ENCODE measurements at places on chromosomes 13 and 19.
A peak's percentile ranks its signal among the peaks of the same experiment; 100 is the strongest.

GRCh38 chr13:45941261-45941660 lies 89.7 kb upstream of the SIAH3 start:
- no peak for DNase-seq

- no peak for DNase-seq
Observed at GRCh38 chr13:105063676-105064075, 1471.8 kb downstream of the EFNB2 start.

DNA sequence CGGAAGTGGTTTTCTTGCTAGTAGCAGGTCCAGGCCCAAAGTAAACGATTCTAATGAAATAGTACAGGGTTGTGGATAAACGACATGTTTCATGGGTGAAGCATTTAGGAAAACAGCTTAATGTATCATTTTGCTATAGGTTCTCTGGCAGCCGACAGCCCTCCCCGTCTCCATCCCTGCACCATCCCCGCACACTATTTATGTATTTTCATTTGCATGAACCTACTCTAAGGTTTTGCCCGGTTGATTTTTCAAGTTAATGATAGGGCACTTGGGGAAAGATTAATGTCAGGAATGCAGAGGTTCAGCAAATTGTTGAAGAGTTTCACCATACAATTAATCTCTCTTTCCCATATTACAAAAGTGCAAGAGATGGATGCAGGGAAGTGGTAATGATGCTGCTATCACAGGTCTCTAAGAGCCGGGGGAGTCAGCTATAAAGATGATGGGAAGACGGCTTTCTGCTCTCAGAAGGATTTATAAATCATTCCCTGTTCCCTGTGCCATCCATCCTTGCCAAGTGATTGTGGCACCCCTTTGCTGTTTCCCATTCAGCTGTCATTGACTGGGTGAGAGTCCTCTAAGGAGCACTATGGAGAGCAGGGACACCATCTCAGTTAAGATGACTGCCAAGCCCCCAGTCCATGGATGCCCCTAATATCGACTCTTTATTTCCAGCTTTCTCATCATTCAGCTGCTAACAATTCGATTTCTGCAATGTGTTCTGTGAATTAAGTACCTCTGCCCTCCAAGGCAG lies 186.3 kb downstream of the IRS2 start:
- no peak for DNase-seq

DNA sequence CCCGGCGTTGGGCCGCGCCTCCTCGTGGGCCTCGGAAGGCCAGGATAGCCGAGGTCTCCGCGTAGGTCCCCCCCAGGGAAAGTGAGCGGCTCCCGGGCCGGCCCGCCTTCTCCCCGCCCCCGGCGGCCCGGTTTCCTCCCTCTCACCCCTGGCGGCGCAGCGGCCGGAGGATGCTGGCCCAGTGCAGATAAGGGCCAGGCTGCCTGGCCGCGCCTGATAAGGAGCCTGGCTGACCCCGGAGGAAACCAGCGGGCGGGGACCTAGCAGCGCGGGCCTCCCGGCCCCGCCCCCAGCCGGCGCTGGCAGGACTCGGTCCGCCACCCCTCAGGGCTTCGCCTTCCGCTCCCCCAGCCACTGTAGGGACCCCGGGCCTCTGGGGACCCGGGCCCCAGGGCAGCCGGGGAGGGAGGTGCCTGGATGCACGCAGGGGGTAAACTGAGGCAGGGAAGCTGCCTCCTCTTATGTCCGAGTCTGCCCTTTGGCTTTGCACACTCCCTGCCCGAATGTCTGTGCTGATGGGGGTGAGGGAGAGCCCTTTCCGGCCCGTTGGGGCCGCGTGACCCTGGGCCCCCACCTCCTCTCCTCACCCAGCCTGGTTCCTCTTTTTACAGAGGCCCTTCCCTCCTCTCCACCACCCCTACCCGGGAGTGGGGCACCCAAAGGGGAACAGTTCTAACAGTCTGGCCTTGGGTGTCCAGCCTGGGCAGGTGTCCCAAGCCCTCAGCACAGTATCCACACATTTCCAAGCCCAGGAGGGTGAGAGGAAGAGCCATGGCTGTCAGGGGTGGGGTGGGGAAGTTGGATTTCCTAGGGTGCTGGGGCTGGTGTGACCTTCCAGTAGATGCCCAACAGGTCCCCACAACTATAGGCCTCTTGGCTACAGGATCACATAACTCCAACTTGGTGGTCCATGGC lies at the start of gene LYL1:
LYL1 (minus strand) TSS at position 193 of the 915 bp plus-strand sequence. CDS start 1,687 bp downstream, outside the sequence.
- no peak for DNase-seq

GRCh38 chr19:38819231-38819920 lies 6.6 kb upstream of the LGALS4 start:
- DNase-seq = peak; percentile 30

DNA sequence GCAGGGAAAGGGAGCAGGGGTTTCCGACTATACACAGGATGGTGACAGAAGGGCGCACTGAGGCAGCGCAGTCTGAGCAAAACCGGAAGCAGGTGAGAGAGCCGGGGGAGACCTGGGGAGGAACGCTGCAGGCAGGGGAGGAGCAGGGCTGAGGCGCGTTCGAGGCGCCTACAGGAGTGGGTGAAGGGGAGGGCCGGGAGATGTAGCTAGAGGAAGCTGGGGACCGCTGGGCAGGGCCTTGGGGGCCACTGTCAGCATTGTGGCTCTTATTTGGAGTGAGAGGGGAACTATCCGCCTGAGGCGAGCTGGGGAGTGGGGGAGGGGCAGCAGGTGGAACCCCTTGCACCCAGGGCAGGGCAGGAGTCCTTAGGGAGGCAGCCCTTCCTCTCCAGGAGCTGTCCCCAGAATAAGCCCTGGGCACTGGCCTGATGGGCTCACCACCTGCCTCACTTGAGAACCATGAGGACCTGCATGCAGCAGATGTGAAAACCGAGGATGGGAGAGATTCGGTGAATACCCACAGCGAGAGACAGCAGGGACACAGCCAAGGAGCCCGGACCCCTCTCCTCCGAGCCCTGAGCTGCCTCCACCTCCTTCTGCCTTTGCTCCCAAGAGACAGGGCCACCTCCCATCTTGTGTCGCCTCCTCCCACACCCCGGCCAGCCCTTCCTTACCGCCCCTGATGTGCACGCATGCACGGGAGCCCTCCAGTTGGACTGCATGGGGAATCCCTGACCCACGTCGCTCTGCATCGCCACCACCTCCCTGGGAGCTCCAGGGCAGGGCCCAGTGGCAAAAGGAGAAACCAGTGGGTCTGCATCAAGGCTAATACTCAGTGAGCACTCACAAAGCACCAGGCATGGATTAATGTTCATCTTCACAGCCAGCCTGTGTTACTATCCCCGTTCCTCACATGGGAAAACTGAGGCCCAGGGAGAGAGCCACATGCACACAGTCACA lies 10.3 kb downstream of the AKT2 start:
- no peak for DNase-seq

DNA sequence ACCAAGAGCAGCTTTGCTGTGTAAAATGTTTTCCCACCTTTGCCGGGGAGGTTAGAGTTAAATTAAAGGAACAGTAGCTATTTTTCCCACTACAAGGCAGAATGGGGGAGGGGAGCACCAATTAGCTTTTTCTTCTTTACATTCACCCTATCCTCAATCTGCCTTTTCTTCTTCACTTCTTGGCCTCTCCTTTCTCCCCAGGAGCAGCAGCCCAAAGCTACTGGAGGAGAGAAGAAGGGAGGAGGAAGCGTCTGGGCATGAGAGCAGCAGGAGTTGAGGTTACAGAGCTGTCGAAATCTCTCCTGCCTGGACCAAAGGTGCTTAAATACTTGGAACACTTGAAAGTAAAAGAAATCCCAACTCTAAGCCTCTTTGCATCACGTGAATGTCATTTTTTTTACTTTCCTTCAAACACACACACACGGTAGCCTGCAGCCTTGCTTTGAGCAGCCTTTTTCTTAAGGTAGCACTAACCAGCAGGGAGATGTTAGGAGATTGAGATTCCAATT lies 39.0 kb upstream of the WASF3 start:
- DNase-seq = no peak

- no peak for DNase-seq
Observed at GRCh38 chr19:47564081-47564480, 8.9 kb downstream of the ZNF541 start.

DNA sequence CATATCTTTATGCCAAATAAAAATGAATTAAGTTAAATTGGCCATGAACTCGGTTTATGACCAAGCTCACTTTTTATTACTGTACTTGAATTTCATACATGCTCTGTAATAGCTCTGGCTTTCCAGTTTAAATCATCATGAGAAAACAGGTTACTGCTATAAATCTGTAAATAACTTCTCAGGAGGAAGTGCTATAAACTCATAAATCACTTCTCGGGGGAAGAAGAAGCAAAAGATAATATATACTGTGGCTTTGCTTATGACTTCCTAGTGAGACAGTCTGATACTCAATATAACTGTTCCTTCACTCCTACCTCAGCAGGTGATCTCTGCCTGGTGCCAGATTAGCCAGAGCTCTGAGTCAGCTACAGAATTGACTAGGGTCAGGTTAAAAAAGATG lies 12.5 kb downstream of the SUPT20H start:
- DNase-seq = no peak

DNA sequence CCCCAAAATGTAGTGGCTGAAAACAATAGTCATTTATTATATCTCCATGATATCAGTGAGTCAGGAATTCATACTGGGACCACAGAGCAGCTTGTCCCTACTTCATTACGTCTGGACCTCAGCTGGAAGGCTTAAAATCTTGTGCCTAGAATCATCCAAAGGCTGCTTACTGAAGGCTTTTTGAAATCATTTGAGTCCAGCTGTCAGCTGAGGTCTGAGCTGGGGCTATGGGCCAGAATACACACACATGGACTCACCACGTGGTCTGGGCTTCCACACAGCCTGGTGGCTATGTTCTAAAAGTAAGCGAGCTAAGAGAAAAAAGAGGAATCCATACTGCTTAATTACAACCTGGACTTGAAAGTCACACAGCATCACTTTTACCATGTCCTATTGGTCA lies 209.2 kb downstream of the KCTD12 start:
- DNase-seq = peak; percentile 91
